ENCODE measurements at places on chromosomes 16 and 17. TPM values are rescaled to one million over a fixed set of nuclear protein-coding genes. Genes with fewer than 3 reads are reported as not detected.

- DNase-seq, result no peak
These were observed 78.4 kb upstream of the NKD1 start for GRCh38 chr16:50469744-50470321.

The CCDC200 gene
- polyA plus RNA-seq, result 0.41 TPM

The SMPD3 gene
- 0.18 TPM for polyA plus RNA-seq

DNA sequence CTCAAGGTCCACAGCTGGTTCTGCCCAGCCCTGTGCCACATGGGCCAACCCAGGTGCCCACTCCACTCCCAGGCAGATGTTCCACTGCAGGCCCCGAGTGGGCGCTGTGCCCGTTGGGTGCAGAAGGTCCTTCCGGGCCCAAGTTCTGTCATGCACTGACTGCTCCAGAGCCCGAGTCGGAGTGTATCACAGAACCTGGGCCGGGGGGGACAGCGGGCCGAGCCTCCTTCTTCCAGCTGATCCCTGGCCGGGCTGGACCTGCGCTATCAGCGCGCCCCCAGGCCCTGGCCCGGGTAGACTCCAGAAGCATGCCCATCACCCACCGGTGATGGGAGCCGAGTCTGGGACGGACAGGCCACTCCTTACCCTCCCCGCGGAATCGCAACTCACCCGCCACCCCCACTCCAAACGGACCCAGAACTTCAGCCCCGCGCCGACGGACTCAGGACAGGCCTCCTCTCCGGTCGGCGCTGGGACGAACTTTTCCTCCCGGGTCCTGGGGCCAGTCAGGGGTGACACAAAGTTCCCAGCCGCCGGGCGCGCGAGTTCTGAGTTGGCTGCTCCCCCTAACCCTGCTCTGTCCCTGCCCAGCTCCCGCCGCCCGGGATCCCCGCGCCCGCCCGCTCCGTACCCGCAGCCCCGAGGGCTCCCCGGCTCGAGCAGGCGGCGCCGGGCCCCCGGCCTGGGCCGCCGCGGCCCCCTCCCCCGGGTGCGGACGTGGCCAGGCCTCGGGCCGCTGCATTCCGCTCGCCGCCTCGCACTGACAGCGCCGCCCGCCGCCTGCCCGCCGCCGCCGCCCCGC is at the start of gene COPZ2:
COPZ2 (minus strand) TSS at position 762 of the 802 bp plus-strand sequence; CDS start at position 742, 20 bp downstream.
- peak; percentile 78 for DNase-seq

The CCDC40 gene
- polyA plus RNA-seq, result 1.2 TPM

The UMOD gene
- polyA plus RNA-seq, result not detected

DNA sequence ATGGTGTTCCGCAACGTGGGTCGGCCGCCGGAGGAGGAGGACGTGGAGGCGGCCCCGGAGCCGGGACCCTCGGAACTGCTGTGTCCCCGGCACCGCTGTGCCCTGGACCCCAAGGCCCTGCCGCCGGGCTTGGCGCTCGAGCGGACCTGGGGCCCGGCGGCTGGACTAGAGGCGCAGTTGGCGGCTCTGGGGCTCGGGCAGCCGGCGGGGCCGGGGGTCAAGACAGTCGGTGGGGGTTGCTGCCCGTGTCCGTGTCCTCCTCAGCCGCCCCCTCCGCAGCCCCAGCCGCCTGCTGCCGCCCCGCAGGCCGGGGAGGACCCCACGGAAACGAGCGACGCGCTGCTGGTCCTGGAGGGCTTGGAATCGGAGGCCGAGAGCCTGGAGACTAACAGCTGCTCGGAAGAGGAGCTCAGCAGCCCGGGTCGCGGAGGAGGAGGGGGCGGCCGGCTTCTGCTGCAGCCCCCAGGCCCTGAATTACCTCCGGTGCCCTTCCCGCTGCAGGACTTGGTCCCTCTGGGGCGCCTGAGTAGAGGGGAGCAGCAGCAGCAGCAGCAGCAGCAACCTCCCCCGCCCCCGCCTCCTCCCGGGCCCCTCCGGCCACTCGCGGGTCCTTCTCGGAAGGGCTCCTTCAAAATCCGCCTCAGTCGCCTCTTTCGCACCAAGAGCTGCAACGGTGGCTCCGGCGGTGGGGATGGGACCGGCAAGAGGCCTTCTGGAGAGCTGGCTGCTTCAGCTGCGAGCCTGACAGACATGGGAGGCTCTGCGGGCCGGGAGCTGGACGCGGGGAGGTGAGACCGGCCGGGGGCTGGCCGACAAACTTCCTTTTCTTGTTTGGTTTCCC is 821 bp downstream of the SOCS7 start:
- peak; percentile 30 for DNase-seq

The RPH3AL gene
- 6.3 TPM for polyA plus RNA-seq

GRCh38 chr17:61335845-61336655 is 63.6 kb upstream of the TBX2 start:
- no peak for DNase-seq

DNA sequence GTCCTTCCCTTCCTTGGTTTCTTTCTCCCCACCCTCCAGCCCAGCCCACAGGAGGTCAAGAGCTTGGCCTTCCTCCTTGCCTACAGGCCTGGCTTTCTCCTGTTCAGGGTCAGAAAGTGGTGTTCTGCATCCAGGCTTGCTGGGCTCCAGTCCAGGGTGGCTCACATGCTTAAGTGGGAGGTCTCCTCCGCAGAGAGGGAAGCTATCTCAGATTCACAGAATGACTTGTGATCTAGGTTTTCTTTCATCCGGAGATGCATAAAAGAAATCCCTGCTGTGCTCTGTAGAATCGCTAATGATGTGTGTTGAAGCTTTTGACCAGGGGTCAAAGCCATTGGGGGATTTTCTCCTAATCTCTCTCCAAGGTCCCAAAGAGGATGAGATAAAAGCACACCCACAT is 382.3 kb upstream of the EEF2KMT start:
- no peak for DNase-seq

DNA sequence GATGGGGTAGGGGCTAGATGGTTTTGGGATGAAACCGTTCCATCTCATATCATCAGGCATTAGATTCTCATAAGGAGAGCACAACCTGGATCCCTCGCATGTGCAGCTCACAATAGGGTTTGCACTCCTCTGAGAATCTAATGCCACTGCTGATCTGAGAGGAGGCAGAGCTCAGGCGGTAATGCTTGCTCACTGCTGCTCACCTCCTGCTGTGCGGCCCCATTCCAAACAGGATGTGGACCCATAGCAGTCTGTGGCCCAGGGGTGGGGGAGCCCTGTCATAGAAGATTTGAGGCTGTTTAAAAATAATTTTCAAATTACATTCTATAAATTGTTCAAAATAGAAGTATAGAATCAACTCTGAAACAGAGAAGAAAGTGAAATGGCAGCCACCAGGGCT is 50.8 kb downstream of the PHKB start:
- DNase-seq, result no peak

GRCh38 chr16:85288341-85288868 is 176.1 kb upstream of the CIBAR2 start:
- DNase-seq, result no peak

DNA sequence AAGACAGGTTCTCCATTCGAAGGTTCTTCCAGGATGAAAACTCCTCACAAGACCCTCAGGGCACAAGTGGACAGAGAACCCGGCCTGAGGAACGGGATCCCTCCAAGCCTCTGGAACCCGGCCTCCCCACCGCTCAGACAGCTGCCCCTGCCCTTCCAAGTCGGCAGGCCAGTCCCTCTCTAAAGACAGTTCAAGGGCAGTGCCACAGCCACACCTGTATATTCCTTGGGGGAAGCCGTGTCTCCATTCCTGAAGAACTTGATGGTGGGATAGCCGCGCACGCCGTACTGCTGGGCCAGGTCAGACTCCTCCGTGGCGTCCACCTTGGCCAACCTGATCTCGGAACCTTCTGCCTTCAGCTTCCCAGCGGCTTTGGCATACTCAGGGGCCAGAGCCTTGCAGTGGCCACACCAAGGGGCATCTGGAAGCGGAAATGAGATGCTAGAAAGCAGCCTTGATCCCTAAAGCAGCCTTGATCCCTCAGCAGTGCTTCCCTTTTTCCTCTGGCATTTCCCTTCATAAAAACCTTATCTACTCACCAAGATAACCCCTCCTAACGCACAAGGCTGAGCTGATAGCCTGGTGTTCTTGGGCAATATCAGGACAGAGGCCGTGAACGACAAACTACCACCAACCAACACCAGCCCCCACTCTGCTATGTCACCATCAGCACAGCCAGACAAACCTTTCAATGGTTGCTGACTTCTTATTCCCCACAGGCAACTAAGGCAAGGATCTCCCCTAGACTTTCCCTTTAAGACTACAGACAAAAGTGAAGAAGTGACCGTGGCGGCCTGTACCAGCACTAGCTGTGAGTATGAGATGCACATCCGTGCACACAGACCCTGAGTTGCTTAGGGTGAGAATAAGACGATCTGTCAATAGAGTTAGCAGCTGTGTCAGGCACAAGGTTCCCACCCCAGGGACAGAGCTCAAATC is 1.1 kb downstream of the P4HB start:
- no peak for DNase-seq

DNA sequence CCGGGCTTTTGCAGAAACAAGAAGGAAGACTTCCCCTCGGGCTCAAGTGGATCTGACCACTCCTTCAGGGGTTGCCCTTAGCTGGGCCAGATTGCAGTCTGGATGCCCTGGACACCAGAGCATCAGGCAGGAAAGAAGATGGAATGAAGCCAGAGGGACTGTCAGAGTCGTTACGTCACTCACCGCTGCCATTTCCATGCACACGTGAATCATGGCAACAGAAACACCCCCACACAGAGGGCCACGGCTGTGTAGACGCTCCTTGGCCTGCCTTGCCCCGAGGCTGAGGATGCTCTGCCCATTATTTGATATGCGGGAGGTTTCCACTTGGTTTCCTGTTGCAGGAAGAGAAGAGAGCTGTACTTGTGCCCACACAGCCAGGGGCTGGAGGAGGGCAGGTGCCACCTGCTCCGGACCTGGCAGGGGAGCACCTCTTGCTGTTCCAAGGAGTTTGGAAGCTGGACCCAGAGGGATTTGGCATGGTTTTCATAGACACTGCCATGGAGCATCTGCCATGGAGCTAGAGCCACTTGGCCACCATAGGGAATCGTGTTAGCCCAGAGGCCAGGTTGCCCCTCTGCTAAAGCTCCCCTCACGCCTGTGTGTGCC is 29.4 kb downstream of the RBFOX3 start:
- no peak for DNase-seq

DNA sequence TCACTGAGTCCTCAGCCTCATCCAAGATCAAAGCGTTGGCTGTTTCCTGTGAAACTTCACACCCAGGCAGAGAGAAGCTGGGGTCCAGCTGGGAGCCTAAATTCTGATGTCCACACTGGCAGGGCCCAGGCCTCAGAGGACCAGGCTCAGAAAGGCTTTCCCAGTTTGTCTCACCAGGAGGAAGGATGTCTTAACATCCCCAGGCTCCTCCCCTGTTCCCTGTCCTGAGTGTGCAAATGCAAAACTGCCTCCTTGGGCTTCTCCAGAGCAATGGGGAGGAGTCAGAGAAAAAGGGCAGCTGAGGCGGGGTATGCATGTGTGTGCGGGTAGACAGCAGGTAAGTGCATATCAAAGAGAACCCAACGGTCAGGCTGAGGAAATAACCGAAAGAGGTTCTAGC is 45.7 kb downstream of the CUEDC1 start:
- peak; percentile 39 for DNase-seq

The NPIPB13 gene
- 1.8 TPM for polyA plus RNA-seq

DNA sequence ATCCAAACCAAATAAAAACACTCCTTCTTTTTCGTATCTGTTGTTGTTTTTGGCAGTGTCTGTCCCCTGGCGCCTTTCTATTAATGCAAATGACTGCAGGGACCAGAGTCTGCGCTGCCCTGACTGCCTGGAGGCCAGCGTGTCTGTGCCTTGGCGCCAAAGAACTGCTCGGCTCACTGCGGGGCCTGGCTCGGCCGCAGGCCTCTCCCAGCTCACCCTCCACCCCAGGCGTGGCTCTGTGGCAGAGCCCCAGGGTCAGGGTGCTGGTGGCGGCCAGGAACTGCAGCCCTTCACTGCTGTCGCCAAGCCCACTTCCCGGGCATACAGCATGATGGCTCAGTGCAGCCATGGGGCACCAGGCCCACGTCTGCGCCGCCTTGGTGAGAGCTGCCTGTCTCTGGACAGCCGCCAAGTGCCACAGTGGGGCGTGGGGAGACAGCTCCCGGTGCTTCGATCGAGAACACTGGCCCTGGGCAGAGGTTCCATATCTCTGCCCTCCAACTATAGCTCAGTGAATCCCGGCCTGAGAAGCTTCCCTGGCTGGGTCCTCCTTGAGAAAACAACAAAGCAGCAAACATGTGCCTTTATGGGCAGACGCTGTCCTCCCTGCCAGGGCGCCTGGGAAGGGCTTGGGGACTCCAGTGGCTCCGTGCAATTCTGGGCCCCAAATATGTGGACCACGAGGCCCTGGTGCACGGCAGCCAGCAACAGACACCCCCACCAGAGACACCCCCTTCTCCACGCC is 11.1 kb downstream of the CANT1 start:
- DNase-seq, result peak; percentile 59

The KRT33B gene
- polyA plus RNA-seq, result not detected

GRCh38 chr16:9407206-9407758 is 315.8 kb downstream of the HAPSTR1 start:
- DNase-seq, result no peak

The TVP23B gene
- 48.5 TPM for polyA plus RNA-seq

DNA sequence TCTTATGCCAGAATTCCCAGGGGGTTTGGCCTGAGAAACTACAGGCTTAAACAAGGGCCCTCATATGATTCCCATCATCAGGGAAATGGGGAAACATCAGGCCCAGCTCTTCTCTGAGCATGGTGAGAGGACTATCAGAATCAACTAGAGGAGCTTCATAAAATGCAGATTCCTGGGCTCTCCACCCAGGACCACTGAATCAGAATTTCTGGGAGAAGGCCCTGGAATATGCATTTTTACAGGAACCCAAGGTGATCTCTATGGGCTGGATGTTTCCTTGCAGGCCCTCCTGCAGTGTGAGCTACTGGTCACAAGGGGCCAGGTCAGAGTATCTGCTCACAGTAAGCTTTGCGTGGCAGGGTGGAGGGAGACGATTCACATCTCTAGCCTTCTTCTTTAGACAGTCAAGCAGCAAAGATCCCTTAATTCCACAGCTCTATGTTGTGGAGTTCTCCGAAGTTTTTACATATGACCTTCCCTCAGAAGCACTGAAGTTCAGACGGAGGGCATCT is 38.8 kb upstream of the HOXB13 start:
- no peak for DNase-seq

- no peak for DNase-seq
These were observed 32.5 kb upstream of the ENDOV start for GRCh38 chr17:80382446-80382845.

DNA sequence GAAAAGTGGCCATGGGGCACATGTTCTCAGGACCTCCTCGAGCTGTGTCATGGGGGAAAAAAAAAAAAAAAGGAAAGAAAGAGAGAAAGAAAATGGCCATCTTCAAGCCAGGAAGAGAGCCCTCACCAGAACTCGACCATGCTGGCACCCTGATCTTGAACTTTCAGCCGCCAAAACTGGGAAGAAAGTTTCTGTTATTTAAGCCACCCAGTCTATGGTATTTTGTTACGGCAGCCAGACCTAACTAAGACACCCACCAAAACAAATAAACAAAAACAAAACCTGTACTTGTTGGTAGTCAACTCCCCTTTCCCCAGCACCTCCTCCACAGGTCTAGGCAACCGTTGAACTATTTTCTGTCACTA is 26.1 kb upstream of the SLC13A2 start:
- no peak for DNase-seq

The ALOX12 gene
- 0.03 TPM for polyA plus RNA-seq

- DNase-seq, result peak; percentile 57
These were observed 12.6 kb upstream of the TCF25 start for GRCh38 chr16:89860747-89861304.

Measured in psoas muscle (tissue), 8 donors.